ENCODE measurements at places on chromosomes 16 and 17.

GRCh38 chr17:31544186-31544585 is 152.7 kb downstream of the RAB11FIP4 start:
- DNase-seq, result no peak

- DNase-seq, result no peak
These were observed 40.6 kb upstream of the HOXB13 start for GRCh38 chr17:48769009-48769675.

- peak; percentile 67 for DNase-seq
These were observed 54.9 kb downstream of the SREBF1 start for GRCh38 chr17:17781591-17782496.

DNA sequence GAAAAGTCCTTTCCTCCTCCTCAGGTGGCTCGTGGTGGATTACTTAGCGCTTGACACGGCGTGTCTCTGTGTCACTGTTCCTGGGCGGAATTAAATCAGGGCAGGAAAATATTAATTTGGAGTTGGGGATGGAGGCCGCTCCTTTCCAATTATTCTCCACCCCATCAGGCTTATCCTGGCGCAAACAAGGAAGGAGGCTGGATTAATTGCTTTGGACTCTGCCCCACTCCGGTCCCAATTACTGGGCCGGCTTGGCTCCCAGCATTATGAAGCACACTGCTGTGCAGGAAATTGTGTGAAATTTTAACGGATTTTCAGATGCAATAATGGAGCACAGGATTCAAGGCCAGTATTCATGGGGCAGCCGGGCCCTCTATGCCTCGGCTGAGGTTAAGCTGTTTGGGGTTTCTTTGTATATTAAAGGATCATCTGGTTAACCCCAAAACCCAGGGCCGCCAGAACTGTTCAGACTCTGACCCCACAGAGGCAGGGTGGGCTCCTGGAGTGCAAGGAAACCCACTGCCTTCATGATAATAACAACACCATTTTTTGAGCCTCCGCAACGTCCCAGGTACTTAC is 87.8 kb downstream of the MRM1 start:
- no peak for DNase-seq

DNA sequence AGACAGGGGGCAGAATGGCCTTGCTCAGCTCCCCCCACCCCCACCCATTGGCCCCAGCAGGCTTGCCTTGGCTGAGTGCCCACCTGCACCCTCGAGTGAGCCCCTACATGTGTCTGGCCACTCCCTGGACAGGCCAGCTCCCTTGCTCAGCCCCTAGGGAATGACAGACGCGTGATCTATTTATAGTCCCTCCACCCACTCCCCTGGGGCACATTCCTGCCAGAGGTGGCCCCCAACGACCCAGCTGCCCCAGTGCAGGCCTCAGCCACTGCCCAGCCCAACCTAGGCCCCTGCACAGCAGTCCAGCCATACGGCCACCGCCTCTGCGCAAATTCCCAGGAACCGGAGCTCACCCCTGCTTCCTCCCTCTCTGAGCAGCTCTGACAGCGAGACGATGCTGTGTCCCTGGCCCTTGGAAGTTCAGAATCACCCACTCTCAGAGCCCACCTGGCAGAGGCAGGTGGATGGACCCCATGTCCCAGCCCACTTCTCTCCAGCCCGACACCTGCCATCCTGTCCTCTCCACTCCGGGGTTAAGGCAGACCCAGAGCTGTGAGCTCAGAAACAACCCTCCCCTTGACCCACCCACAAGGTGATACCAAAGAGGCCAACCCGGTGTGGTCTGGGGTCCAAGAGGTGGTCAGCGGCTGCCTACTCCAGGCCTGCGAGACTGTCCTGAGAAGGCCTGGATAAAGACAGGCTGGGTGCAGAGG is 11.5 kb upstream of the P2RX1 start:
- no peak for DNase-seq
